ENCODE measurements at places on chromosomes 7 and 10.
A peak's percentile ranks its signal among the peaks of the same experiment; 100 is the strongest.

- DNase-seq: no peak
Observed at GRCh38 chr10:110241841-110242240, 34.4 kb downstream of the MXI1 start.

DNA sequence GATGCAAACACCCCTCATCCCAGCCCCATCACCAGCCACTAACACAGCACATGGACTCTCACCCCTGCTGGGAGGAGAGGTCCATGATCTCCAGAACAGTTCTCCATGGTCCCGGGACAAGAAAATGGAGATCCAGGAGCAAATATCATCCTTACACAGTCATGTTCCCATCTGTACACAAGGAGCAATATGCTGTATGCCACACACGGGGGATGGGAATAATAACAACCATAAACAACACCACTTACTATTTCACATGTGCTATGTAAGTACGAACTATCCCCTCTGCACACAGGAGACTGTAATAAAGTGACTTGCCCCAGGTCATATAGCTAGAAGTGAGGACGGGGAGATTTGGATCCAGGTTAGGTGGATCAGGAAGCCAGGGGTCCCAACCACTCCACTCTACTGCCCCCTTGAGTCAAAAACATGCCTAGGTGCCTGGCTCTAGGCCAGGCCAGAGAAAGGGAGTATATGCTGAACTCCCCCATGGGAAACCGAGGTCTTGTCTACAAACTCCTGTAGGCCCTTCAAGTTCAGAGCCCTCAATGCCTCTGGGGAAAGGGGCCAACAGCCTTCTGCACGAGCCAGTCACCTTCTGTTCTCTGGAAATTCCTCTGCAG lies 34.1 kb downstream of the LRRC20 start:
- DNase-seq: no peak

DNA sequence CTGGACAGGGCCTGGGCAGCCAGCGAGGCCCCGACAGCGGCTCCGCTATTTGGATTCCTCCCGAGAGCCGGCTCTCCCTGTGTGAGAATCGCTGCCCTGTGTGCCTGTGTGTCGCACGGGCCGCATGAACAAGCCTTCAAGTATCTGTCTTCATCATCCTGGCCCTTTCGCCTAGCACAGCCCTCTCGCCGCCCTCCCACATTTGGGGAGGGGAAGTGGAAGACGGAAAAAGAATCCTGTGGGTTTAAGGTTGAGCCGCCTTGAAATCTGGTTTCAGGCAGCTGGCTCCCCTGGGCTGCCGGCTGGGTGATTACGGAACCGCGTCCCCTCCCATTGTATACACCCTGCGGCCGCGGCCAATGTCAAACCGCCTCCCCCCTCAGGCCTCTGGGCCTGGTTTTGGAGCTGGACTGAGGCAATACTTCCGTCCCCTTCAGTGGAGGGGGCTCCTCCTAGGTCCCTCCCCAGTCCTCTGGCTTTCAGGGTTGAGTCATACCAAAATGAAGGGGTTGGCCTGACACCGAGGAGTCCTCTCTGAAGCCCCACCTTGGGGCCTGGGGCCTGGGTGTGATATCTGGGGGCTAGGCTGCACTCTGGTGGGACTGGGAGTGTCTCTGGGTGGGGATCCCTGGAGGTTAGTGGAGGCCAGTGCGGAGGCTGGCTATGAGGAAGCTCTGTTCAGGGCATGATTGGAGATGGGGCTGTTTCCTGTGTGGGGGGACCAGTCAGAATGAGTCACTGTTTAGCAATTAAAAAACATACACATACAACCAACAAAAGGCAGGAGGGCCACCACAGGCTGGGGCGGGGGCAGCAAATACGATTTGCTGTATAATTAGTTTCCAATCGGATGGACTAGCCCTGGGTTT lies 1.7 kb downstream of the TRIM8 start:
- peak; percentile 25 for DNase-seq

DNA sequence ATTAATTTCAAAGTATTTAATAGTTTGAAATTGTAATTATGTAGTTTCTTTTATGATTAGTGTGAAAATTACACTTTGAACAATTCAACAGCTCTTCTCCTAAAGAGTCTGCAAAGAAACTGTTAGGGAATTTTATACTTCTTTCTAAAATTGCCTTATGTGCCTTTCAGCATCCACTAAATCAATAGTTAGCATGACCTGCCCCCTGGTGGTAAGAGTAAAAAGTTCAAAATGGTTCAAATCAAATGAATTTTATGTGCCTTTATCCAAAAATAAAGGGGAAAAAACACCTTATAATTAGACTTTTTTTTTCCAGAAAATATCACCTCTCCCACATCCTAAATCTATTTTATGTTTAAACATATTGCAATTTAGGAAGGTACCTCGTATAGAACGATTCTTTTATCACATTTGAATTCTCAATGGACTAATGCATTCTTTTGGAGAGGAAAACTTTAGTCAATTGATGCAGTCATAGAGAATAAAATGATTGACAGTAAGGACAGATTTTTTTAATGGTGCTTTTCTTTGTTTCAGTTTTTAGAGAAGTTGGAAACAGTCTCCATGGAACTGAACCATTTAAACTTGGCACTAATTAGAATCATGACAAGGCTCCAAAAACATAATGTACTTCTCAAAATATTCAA lies 163.7 kb downstream of the SEMA3D start:
- DNase-seq: peak; percentile 23

DNA sequence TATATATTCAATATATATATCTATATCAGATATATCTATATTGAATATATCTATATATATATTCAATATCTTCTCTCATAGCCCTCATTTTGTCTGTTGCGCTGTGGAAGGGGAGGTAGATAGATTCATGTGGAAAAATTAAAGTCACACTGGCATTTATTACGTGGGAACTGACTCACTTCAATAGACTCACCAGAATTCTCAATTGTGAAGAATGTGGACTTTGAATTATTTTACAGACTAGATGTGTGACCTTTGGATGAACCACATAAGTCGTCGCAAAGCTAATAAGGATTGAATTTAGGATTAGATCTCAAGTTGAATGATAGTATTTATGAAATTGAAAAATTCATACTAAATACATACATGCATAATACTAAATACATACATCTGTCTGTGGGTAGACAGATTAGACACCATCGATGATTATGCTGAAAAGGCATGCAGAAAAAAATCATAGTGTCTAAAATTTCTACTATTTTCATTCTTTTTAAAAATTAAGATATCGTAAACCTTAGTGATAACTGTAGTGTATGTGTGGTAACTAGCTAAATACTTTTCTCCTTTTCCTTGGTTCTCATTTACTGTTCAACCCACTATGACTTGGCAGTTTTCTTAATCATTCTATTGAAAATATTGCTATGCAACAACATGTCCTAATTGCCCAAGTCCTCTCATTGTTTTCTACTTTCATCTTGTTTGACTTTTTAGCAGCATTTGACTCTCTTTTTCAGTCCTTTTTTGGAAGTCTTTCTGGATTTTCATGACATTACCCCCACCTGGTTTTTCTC lies 61.8 kb upstream of the A1CF start:
- no peak for DNase-seq

DNA sequence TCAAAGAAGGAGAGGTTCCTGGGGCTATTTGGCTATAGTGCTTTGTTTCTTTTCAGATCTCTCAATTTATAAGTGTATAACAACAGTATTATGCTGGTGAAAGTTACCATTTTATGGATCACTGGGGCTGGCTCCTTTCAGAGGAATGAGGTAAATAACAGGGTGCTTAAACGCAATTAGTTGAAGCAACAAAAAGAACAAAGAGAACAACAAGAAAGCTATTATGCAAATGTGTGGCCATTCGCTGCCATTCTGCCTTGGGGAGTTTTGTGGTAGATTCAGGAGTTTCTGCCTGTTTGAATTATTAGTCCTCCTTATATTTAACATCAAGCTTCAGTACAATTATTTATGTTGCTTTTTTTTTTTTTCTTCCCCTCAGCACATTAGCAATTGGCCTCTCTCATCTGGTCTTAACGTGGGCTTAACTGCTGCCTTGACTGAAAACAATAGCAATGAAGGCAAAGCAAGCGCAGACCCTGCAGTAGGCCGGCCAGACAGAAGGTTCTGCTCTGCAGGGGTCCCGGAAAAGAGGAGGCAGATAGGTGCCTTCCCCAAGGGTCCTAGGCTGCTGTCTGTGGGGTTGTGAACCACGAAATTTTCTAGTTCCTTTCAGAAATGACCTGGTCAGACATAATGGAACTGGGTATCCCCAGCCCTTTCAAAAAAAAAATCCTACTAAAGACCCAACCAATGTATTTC lies 339.9 kb upstream of the PODXL start:
- no peak for DNase-seq

DNA sequence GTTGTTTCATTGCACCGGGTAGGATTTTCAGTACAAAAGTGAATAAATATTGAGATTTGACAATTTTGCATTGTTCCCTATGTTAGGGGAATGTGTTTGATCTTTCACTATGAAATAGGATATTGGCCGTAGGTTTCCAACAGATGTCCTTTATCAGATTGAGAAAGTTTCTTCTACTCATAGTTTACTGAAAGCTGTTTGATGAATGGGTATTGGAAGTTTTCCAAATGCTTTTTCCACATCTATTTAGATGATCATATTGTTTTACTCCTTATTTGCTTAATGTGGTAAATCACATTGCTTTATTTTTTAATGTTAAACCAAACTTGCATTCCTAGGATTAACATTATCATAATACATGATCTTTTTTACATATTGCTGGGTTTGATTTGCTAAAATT lies 177.9 kb upstream of the C7orf33 start:
- DNase-seq: no peak

DNA sequence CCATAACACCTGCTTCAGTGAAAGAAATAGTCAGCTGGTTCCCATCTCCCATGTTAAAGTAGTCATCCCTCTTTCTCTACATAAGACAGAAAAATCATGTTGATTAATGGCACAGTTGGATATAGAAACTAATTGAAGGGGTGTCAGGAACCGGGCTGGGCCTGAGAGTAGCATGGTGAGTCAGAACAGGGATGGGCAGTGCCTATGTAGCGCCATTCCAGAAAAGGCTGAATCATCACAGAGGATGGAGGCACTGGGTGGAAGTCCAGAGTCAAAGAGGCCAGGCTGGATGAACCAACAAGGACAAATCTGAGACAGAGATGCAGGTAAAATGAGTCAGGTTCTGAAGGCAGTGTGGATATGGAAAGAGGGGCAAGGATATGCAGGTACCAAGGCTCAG lies 201.2 kb downstream of the LHFPL3 start:
- no peak for DNase-seq

- no peak for DNase-seq
Observed at GRCh38 chr10:119183664-119184412, 5.2 kb upstream of the PRDX3 start.

- DNase-seq: no peak
Observed at GRCh38 chr10:33635967-33636515, 301.6 kb upstream of the NRP1 start.

GRCh38 chr10:11719496-11720259 lies 22.5 kb upstream of the ECHDC3 start:
- no peak for DNase-seq

DNA sequence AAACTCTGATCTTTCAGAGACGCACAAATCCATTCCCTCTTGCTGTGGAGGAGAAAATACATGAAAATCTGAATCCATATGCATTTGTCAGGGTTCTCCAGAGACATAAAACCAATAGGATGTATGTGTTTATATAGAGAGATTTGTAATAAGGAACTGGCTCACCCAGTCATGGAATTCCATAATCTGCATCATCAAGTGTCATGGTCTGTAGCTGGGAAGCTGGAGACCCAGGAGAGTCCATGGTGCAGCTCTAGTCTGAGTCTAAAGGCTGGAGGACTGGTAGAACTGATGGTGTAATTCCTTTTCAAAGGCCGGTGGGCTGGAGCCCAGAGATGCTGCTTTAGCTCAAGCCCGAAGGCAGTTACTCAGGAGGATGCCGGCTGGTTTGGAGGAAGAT lies 134.0 kb downstream of the TCF7L2 start:
- DNase-seq: no peak

- no peak for DNase-seq
Observed at GRCh38 chr7:116353647-116354046, 143.3 kb downstream of the TES start.

GRCh38 chr7:102153599-102153946 lies 133.1 kb upstream of the SH2B2 start:
- no peak for DNase-seq

GRCh38 chr7:121595758-121596696 lies 199.9 kb upstream of the FAM3C start:
- DNase-seq: no peak

DNA sequence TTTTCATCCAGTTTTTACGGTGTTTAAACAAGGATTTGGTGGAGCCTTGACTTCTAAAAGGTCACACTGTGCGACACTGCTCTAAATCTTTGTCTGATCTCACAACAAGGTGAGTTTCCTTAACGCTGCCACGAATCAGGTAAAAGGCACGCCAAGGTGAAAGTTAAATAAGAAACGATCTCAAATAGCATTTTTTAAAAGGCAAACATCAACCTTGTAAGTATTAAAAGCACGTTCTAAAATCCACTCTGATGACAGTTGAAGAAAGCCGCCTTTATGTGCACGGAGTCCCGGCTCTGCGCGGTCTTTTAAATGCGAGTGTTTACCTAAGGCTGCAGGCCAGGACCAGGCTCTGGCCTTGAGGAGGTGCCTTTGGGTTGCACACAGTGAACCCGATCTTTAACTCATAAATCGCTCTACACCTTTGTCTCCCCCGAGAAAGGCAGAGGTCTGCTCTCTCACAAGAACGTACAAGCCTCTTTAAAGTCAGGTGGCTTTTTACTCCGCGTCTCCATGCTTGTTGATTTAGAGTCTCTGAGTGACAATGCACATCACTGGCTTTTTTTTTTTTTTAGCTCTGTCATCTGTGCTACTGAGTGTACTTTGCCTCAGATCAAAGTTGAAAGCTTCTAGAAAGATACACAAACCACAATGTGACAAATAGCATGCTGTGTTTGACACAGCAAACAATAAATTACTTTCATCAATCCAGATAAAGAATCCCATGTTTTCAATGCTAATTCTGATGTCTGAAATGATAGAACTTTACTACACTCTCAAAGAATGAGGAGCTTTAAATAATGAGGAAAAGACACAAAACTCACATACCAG lies 25.9 kb upstream of the RNF32 start:
- no peak for DNase-seq

- no peak for DNase-seq
Observed at GRCh38 chr7:37304921-37305320, 143.7 kb downstream of the ELMO1 start.

GRCh38 chr7:66880053-66880452 lies 41.0 kb upstream of the TMEM248 start:
- no peak for DNase-seq

GRCh38 chr7:98629001-98629431 lies 11.9 kb downstream of the NPTX2 start:
- DNase-seq: no peak

- DNase-seq: no peak
Observed at GRCh38 chr10:29240986-29241660, 47.7 kb upstream of the LYZL1 start.

GRCh38 chr7:16684935-16685334 lies 39.0 kb downstream of the BZW2 start:
- DNase-seq: no peak

- DNase-seq: no peak
Observed at GRCh38 chr10:107129000-107129399, 35.5 kb downstream of the SORCS1 start.
